ENCODE measurements at places on chromosomes 12 and 14.

DNA sequence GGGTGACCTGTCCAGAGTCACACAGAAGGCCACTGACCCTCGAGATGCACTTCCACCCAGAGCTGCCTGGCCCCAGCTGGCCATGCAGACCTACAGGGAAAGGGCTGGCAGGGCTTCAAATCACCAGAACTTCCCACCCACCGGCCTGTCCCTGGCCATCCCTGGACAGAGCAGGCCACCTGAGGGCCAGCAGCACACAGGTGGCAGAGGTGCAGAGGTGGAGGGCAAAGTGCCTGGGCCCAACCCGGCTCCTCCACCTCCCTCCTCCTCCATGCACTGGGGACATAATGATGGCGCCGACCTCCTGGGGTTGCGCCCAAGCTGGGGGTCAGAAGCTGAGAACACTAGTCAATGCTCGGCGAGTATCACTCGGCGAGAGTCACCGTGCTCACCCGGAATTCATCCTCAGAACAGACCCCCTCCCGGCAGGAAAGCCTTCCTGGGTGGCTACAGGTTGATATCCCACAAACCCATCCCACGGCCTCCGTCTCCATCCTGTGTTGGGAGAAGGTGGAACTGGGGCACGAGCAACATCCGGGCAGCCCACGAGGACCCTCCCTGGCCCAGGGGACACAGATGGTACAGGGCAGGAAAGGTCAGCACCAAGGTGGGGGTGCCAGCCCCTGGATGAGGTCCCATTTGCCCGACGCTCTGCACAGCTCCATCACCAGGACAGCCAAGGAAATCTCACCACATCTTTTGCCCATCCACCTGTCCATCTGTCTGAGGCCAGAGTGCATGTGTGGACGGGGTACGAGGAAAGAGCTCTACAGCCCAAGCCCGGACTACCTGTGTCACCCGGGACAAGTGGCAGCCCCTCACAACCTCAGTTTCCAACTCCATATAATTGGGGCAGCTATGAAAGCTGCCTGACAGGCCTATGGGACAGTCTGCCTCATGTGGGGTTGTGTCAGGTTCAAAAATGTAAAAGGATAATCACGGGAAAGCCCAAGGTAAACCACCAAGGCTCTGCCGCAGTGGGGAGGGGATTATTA is 10.8 kb downstream of the BEGAIN start:
- H3K27me3 ChIP-seq = no peaks in the 10 kb centered on the region
- no peak overlapping the region for H3K4me3 ChIP-seq
- no peaks in the 10 kb centered on the region for H3K36me3 ChIP-seq
- H3K4me1 ChIP-seq = no peaks in the 10 kb centered on the region
- H3K27ac ChIP-seq = no peak overlapping the region

DNA sequence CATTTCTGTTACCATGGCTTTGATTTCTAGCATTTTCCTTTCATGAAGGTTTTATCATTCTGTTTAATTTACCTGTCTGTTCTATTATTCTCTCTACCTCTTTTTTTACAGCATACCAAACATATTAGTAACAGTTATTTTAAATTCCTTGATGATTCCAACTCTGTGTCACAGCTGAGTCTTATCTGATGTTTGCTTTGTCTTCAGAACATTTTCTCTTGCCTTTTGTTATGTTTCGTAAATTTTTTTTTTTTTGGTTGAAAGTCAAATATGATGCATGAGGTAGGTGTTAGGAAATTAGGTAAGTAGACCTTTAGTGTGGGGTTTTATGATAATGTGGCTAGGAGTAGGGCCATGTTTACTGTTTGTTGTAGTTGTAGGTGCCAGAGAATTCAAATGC is 496.4 kb downstream of the FOXG1 start:
- no peak for DNase-seq
- H3K27me3 ChIP-seq = no peaks in the 10 kb centered on the region

DNA sequence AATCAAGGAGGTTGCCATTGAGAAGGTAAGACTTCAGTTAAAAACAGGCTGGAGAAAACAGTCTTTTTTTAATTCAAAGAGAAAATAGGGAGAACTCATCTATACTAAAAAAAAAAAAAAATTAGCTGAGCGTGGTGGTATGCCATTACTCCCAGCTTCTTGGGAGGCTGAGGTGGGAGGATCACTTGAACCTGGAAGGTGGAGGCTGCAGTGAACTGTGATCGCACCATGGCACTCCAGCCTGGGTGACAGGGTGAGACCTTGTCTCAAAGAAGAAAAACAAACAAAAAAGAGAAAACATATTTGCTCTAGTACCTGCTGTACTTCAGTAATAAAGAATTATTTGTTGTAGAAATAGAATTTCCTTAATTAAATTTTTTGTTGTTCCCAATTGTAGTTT is 68.6 kb downstream of the DNAH10 start:
- no peaks in the 10 kb centered on the region for H3K4me1 ChIP-seq
- H3K4me3 ChIP-seq = no peak overlapping the region
- DNase-seq = no peak
- peaks cover 3% of the 10 kb centered on the region for H3K27me3 ChIP-seq

DNA sequence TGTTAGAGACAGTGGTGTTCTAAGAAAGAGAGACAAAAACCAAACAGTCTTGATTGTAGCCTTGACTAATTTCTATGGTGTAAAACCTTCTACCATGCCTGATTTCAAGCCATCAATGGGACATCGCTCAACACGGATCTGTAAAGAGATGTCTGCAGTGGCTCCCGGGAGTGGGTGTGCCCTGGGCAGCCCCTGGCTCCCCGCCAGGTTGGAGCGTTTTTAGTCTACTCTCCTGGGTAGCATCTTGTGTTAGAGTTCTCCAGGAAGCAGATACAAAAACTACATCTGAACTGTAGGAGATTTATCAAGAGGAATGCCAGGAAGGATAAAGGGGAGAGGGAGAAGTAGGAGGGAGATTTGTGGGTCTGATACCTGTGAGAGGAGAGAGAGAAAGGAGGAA is 1212.9 kb downstream of the BCL11B start:
- no peak overlapping the region for H3K27ac ChIP-seq
- DNase-seq = no peak
- no peaks in the 10 kb centered on the region for H3K27me3 ChIP-seq

- peaks cover 3% of the 10 kb centered on the region for H3K27me3 ChIP-seq
- no peak overlapping the region for H3K4me3 ChIP-seq
- DNase-seq = no peak
- H3K4me1 ChIP-seq = no peaks in the 10 kb centered on the region
- no peaks in the 10 kb centered on the region for H3K36me3 ChIP-seq
- H3K27ac ChIP-seq = no peak overlapping the region
These were observed 73.0 kb downstream of the IQSEC3 start for GRCh38 chr12:139585-139984.

GRCh38 chr12:51972849-51973273 is 21.4 kb downstream of the ACVR1B start:
- H3K4me3 ChIP-seq = peak overlapping the region; percentile 53
- H3K27me3 ChIP-seq = no peaks in the 10 kb centered on the region
- H3K36me3 ChIP-seq = peaks cover 10% of the 10 kb centered on the region
- peaks cover 50% of the 10 kb centered on the region for H3K4me1 ChIP-seq
- no peak overlapping the region for H3K27ac ChIP-seq
- no peak for DNase-seq

DNA sequence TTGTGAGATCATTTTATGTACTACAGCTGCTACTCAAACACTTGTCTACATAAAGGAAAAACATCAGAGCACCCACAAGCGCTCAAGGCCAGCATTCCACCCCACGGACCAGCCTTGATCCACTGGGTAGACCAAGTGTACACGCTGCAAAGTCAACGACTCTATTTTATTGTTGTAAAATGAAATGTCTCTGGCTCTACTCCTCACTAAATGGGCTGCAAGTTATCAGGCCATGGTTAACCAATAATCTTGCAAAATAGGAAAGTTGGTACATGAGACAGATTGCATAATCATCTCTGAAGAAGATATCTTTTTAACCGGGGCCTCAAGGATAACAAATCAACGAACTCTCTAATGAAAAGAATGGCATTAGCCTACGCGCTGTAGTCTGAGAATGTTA is 69.9 kb upstream of the FOXN3 start:
- DNase-seq = no peak
- H3K27ac ChIP-seq = no peak overlapping the region
- H3K27me3 ChIP-seq = no peaks in the 10 kb centered on the region
- H3K4me1 ChIP-seq = no peaks in the 10 kb centered on the region
- H3K36me3 ChIP-seq = peaks cover 18% of the 10 kb centered on the region

DNA sequence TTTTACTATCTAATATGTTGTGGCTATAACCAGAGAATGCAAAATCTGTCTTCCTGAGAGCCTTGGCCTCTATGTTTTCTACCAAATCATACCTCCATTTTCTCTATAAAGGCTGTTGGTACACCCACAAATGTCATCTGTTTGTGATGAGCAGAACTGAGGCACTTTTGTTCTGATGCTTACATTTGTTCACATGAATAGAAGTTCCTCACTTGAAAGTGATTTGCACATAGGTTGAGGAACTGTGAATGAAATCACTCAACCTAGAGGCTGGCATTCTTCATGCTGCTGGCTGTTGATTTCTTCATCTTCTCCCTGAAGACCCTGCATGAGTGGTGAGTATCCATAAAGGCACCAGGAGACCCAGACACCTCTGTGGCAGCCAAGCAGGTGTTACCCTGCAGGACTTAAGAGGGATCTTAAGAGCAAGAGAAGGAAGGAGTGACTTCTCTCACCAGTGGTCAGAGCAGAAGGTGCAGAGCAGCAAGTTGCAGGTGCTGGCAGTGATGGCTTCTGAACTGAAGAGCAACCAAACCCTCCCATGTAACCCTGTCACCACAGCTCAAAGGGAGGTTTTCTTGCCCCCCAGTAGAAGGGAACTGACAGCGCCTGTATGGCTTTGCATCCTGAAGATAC is 110.3 kb downstream of the HMGA2 start:
- H3K4me3 ChIP-seq = no peak overlapping the region
- no peak for DNase-seq
- no peaks in the 10 kb centered on the region for H3K4me1 ChIP-seq
- no peak overlapping the region for H3K27ac ChIP-seq
- no peaks in the 10 kb centered on the region for H3K36me3 ChIP-seq
- peaks cover 7% of the 10 kb centered on the region for H3K27me3 ChIP-seq

DNA sequence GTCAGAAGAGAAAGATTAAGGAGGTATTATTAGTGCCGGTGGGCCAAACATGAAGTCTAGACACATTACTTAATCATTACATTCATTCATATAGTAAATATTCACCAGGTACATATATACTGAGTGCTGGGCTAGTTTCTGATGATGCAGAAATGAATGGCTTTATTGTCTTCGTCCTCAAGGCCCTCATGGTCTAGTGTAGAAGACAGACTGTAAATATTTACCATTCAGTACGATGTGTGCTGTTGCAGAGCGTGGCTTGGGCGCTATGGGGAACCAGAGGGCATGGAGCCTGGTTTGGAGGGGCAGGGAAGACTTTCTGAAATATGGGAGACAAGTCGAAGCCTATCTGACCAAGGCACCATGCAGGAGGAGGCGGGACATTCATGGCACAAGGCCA is 37.0 kb upstream of the TCL1B start:
- H3K4me3 ChIP-seq = no peak overlapping the region
- no peaks in the 10 kb centered on the region for H3K4me1 ChIP-seq
- no peak for DNase-seq
- no peaks in the 10 kb centered on the region for H3K27me3 ChIP-seq
- H3K36me3 ChIP-seq = no peaks in the 10 kb centered on the region

DNA sequence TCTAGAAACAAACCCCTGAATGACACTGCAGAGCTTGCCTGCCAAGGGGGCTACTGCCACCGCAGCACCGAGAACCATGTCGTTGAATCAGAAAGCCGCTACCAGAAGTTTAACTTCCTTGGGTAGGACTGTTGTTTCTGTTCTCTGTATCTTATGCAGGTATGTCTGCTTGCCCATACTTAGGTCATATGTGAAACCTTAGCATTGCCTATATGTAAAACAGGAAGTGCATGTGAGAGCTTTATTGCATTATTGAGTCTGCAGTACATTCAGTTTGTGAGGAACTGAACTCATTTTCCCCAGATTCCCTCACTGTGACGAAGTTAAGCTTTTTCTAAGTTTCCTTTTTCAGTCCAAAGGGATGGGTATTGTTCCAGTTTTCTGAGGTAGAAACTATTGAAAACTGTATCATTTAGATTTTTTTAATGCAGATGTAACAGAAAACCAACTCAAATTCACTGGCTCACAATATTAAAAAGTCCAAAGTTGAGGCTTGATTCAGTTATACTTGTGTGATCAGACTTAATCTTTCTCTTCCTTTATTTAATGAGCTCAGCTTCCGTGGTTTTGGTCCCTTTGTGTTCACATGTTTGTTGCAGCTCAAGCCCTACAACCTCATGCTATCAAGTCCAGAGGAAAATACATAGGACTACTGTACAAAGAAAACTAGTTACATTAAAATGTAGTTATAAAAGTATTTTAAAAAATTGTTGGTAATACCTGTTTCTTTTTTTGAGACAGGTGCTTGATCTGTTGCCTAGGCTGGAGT is 6.9 kb downstream of the FBXO34 start:
- H3K4me1 ChIP-seq = peaks cover 16% of the 10 kb centered on the region
- peak overlapping the region; percentile 50 for H3K27ac ChIP-seq
- peak overlapping the region; percentile 58 for H3K4me3 ChIP-seq
- no peak for DNase-seq
- H3K36me3 ChIP-seq = no peaks in the 10 kb centered on the region

DNA sequence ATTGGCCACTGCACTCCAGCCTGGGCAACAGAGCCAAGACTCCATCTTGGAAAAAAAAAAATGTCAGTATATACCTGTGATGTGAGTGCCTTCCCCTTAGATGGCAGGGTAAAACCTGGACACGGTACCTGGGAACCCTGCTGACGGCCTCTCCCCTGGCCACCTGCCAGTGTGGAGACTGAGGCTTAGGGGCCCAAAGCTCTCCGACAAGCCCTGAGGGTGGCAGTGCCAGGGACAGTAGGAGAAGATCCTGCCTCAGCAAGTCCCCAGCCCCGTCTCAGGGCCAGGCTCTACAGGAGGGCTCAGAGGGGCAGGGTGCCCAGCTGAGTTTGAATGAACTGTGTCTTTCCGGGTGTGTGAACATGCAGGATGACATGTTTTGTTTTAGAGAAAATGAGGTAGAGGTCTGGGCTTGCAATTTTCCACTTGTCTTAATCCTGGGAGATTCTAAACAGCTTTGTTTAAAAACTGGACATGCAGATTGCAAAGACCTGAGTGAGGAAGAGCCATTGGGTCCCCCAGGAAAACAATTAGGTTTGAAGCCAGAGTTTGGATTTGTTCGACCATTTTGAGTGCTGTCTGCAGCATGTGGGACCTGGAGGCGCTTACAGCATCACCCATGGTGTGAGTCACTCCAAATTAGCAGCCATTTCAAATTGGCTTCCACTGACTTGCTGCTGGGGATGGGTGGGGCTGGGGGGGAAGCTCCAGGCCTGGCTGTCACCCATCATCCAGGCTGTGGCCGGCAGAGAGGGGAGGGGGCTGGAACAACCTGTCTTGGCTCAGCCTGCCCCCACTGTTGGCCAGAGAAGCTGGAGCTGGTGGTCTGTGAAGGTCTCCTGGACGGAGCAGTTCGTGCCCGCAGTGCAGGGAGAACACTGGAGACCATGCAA is 10.8 kb downstream of the TSPAN9 start:
- H3K4me3 ChIP-seq = no peak overlapping the region
- no peaks in the 10 kb centered on the region for H3K27me3 ChIP-seq
- H3K27ac ChIP-seq = no peak overlapping the region
- DNase-seq = no peak
- no peaks in the 10 kb centered on the region for H3K36me3 ChIP-seq
